Stimulated activated CD4-positive, alpha-beta T cell treated with anti-CD3 and anti-CD28 coated beads, Interleukin-1b, Interleukin-23, amount 100 ng/mL, for 1 hour (primary cell): ENCODE measurements at places on chromosomes 13 and 19.

DNA sequence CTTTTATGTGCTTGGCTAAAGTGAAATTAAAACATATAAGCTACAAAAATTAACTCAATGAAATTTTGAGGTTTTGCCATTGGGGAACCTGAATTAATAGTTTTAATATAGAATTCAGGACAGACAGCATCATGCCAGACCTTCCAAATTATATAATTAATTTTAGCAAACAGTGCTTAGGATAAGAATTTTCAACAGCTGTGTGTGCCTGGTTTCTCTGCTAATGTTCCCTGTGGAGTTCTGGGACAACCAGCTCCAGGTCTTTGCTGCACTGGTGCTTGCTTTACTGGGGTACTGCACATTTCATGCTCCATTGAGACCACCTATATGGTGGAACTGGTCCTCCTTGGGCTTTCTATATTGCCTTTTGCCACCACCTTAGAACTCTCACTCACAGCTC, 199.5 kb downstream of the NDFIP2 start:
- no peak for DNase-seq

GRCh38 chr19:16342002-16342715, 17.5 kb downstream of the KLF2 start:
- DNase-seq: no peak

DNA sequence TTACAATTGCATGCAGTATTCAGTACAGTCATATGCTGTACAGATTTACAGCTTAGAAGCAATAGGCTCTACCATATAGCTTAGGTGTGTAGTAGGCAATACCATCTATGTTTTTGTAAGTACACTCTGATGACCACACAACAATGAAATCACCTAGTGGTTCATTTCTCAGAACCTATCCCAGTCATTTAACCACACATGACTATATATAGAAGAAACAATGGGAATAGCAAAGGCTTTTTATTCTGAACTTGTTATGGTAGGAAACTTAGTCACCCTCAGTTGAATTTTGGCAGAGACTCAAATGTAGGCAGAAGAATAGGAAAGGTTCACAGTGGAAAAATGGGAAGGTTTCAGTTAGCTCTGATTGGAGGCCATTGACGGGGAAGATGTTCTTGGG, 1075.1 kb upstream of the MIR17HG start:
- no peak for DNase-seq

GRCh38 chr13:111950697-111951096, 116.3 kb upstream of the SOX1 start:
- DNase-seq: no peak
